HCT116 (cell line): ENCODE measurements at places on chromosomes 7 and 10. TPM values are rescaled to one million over a fixed set of nuclear protein-coding genes. Genes with fewer than 3 reads are reported as not detected.

DNA sequence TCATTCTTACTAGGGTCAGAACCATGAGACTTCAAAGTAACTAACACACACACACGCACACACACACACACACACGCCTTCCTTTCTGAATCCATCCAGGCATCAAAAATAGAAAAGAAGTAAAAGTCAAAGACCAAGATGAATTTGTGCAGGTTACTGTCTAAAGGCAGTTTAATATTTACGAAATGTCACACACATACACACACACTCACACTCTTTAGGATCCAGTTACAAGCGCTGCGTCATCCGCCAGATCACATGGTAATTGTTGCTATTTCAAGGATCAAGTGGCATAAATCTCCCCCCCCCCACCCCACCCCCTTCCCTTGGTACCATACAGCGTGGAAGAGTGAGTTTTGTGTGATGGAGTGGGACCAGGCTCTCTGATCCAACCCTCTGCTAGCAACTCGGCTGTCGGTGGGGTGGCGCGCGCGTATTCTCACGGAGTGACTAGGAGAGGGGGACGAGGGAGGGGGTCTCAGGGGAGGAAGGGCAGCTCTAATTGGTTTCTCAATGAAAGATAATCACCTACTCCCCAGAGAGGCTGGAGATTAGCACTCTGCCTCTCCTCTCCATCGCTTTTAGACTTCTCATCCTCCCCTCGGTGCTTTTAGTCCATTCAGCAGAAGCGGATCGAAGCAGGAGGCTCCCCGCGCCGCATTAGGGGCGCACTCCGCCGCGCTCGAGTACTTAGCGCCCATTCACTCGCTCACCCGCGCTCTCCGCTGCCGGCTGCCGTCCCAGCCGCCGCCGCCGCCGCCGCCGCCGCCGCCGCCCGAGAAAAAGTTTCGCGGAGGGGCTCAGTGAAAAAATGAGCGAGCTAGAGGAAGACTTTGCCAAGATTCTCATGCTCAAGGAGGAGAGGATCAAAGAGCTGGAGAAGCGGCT lies 83.5 kb upstream of the PRKG1 start:
- DNase-seq: peak; percentile 45
- H3K27ac ChIP-seq: no peak overlapping the region

OR13A1 gene
- not detected for total RNA-seq

DNA sequence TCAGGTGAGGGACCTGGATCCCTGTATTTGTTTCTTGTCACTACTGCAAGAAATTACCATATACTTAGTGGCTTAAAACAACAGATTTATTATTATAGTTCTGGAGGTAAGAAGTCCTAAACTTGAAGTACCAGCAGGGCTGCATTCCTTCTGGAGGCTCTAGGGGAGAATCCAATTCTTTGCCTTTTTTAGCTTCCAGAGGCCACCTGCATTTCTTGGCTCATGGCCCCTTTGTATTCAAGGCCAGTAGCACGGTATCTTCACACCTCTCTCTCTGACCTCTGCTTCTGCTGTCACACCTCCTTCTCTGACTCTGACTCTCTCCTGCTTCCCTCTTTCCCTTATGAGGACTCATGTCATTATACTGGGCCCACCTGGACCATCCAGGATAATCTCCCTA lies 2.2 kb upstream of the LHPP start:
- H3K27me3 ChIP-seq: no peaks in the 10 kb centered on the region; the same call in 1 of the 2 replicates
- no peaks in the 10 kb centered on the region for H3K36me3 ChIP-seq

DNA sequence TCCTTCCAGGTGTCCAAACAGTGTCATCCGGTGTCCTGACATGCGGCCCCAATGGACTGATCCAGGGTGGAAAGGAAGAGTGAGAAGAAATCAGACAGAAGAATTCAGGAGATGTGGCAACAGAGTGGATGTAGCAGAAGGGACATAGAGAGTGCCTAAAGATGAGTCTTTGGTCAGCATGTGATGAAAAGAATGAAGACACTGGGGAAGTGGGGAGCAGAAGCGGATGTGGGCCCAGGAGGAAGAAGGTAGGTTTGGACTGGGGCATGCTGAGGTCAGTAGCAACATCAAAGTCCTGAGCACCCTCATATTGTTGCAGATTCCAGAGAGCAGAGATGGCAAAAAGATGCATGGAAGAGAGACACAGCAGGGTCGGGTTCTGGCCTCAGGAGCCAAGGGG lies 71.8 kb upstream of the STEAP1B start:
- DNase-seq: no peak
- no peak overlapping the region for H3K27ac ChIP-seq
- no peaks in the 10 kb centered on the region for H3K36me3 ChIP-seq
- H3K27me3 ChIP-seq: no peaks in the 10 kb centered on the region

DNA sequence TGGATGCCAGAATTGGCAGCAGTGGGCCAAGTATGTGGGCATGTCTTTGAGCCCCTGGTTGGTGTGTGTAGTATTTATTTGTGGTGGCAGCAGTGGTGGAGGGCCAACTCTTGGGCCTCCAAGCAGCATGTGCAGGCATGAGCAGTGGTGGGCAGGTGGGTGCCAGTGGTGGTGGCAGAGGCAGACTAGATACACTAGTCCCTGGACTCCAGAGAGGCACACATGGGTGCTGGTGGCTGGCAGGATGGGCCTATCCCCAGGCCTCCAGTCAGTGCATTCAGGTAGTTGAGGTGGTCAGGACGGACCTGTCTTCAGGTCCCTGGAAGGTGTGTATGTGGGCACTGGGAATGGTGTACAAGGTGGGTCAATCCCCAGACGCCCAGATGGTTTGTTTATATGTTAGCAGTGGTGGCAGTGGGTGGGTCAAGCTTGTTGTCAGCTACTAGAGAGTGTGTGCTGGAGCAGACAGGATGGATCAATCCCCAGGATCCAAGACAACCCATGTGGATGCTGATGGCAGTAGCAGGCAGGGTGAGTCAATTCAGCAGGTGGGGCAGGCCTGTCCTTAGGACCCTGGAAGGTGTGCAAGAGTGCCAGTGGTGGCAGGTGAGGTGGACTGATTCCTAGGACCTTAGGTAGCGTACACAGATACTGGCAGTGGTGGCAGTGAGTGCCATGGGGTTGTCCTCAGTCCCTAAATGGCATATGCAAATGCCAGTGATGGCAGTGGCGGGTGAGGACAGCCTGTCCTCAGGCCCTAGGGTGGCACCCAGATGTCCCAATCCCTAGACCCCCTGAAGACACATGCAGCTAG lies 294.3 kb downstream of the RPS24 start:
- no peaks in the 10 kb centered on the region for H3K4me1 ChIP-seq
- no peaks in the 10 kb centered on the region for H3K36me3 ChIP-seq
- H3K4me3 ChIP-seq: no peak overlapping the region
- H3K27me3 ChIP-seq: no peaks in the 10 kb centered on the region

- H3K27ac ChIP-seq: no peak overlapping the region
- no peaks in the 10 kb centered on the region for H3K36me3 ChIP-seq
- H3K4me1 ChIP-seq: no peaks in the 10 kb centered on the region
- no peak for DNase-seq
These were observed 373.6 kb downstream of the DNAJB6 start for GRCh38 chr7:157710396-157710795.

RAMP3 gene
- not detected for total RNA-seq

- H3K27ac ChIP-seq: no peak overlapping the region
- no peak overlapping the region for H3K4me3 ChIP-seq
- no peaks in the 10 kb centered on the region for H3K36me3 ChIP-seq
- H3K27me3 ChIP-seq: no peaks in the 10 kb centered on the region
- peaks cover 21% of the 10 kb centered on the region for H3K4me1 ChIP-seq
These were observed 37.3 kb downstream of the CDH23 start for GRCh38 chr10:71433768-71434744.

- H3K27me3 ChIP-seq: no peaks in the 10 kb centered on the region
- no peak overlapping the region for H3K4me3 ChIP-seq
- peaks cover 24% of the 10 kb centered on the region; the same call in 1 of the 2 replicates for H3K4me1 ChIP-seq
- no peak overlapping the region for H3K27ac ChIP-seq
- no peak for DNase-seq
These were observed 34.5 kb downstream of the SRRM3 start for GRCh38 chr7:76236224-76236623.

TRRAP gene
- 44.5 TPM for total RNA-seq

DNA sequence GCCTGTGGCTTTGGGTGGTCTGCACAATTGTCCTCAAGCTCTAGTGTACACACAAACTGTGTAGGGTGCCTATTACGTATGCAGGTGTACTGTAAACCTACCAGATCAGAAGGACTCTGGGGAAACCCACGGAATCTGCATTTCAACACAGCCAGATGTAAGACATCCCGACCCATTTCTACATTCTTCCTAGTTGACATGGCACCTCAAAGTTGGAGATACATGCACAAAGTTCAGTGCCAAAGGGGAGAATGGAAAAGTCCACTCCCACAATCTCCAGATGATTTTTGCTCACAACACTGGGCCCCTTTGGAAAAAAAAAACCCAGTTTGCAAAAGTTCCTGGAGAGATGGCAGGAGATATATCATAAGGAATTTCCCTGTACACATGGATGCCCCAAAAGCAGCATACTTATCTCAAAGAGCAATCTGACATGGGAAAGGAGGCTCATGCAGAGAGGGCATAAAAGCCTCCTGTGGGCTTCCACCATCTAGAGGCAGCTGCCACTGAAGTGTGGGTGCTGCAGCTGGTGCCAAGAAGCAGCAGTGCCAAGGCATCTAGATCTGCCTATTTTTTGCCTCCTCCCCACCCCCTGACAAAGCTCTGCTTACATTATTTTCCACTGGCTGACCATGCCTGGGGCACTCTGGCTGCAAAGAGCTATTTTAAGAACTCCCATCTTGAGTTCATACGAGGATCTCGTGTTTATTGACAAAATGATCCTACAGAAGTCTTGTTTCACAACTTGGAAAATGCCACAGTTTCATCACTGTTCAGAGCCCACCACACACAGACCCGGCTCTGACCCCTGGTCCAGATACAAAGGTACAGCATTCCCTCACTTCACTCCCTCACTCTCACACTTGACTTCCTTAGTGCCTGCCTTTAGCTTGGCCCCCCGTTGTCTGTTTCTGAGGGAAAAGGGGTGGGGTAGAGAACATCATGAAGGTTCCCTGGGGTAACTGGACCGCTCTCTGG lies 12.9 kb downstream of the TECTB start:
- no peak for DNase-seq
- no peak overlapping the region for H3K4me3 ChIP-seq
- no peaks in the 10 kb centered on the region for H3K36me3 ChIP-seq

DNA sequence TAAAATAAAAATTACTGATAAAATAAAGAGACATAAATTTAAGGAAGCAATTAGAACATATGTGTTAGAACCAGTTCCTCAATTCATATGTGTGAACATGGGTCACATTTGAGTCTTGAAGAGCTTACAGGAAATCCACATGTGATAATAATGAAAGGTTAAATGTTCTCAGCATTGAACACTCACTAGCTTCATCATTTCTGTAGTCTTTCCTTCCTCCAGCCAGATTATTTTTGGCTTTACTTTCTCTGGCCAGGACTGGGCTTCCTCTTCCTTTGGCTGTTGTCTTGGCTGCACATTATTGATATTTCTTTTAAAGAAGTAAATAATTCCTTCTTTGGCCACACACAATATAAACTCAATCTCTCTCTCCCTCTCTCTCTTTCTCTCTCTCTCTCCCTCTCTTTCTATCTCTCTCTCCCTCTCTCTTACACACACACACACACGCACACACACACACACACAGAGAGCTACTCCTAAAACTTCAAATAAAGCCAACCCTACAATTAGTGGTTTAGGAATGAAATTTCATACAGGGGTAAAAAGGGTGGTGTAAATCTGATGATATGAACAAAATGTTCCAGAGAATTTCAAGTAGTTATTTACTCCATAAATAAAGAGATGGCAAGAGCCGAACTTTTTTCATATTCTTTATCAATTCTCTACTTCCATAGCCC lies 171.2 kb downstream of the REEP3 start:
- no peak overlapping the region for H3K4me3 ChIP-seq
- H3K36me3 ChIP-seq: no peaks in the 10 kb centered on the region
- no peak for DNase-seq
- H3K27me3 ChIP-seq: no peaks in the 10 kb centered on the region

GRCh38 chr7:1533547-1534329 lies 3.2 kb downstream of the MAFK start:
- peaks cover 2% of the 10 kb centered on the region for H3K36me3 ChIP-seq

SPDYE2 gene
- not detected for total RNA-seq

GATA3 gene
- 2.7 TPM for total RNA-seq

- no peak overlapping the region for H3K27ac ChIP-seq
- no peaks in the 10 kb centered on the region for H3K27me3 ChIP-seq
- H3K4me3 ChIP-seq: no peak overlapping the region
These were observed 95.0 kb downstream of the VPS50 start for GRCh38 chr7:93327006-93327633.

MPP7 gene
- 64.5 TPM for total RNA-seq

DNA sequence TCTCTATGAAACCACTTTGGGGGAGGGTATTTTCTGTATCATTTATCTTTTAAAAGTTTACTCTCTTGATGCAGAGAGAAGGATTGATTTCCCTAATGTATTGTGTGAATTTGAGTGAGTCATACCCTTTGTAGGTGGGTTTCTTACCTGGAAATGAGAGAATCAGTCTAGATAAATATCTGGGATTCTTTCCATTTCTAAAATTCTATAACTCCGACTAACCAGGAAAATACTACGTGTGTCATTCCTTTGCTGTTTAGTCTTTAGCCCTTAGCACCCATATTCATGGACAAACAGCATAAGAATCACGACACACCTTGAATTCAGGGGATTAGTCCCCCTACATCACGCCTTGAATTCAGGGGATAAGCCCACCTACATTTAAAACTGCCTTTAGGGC lies 139.1 kb downstream of the GATA3 start:
- H3K27me3 ChIP-seq: no peaks in the 10 kb centered on the region
- H3K4me3 ChIP-seq: no peak overlapping the region
- H3K27ac ChIP-seq: no peak overlapping the region

TMEM176A gene
- total RNA-seq: not detected

- peaks cover 25% of the 10 kb centered on the region for H3K27me3 ChIP-seq
- H3K27ac ChIP-seq: no peak overlapping the region
- H3K4me3 ChIP-seq: peak overlapping the region; percentile 68
- peaks cover 6% of the 10 kb centered on the region; the same call in 1 of the 2 replicates for H3K4me1 ChIP-seq
- peaks cover 26% of the 10 kb centered on the region for H3K36me3 ChIP-seq
These were observed 4.0 kb downstream of the BMI1 start for GRCh38 chr10:22324893-22325271.

DNA sequence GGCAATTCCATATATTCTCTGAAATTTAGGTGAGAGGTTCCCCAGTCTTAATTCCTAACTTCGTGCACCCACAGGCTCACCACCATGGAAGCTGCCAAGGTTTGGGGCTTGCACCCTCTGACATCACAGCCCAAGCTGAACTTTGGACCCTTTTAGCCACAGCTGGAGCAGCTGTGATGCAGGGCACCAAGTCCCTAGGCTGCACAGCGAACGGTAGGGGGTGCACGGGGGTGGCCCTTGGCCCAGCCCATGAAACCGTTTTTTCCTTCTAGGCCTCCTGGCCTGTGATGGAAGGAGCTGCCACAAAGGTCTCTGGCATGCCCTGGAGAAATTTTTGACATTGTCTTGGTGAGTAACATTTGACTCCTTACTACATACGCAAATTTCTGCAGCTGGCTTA lies 251.9 kb upstream of the GRM3 start:
- H3K4me3 ChIP-seq: no peak overlapping the region
- H3K27ac ChIP-seq: no peak overlapping the region
- H3K36me3 ChIP-seq: no peaks in the 10 kb centered on the region
- H3K4me1 ChIP-seq: no peaks in the 10 kb centered on the region

- H3K4me3 ChIP-seq: no peak overlapping the region
- no peaks in the 10 kb centered on the region for H3K27me3 ChIP-seq
- H3K36me3 ChIP-seq: no peaks in the 10 kb centered on the region
- H3K27ac ChIP-seq: no peak overlapping the region
These were observed 341.6 kb downstream of the PCLO start for GRCh38 chr7:82821037-82821436.

ELN gene
- total RNA-seq: 0.17 TPM
